ENCODE measurements at places on chromosomes 7 and 10.

- no peak for DNase-seq
Measured at GRCh38 chr10:77711683-77712049, 74.1 kb upstream of the KCNMA1 start.

GRCh38 chr7:46368871-46369270 lies 447.8 kb upstream of the IGFBP3 start:
- no peak for DNase-seq

- DNase-seq = no peak
Measured at GRCh38 chr10:69239816-69240434, 19.8 kb downstream of the HKDC1 start.

DNA sequence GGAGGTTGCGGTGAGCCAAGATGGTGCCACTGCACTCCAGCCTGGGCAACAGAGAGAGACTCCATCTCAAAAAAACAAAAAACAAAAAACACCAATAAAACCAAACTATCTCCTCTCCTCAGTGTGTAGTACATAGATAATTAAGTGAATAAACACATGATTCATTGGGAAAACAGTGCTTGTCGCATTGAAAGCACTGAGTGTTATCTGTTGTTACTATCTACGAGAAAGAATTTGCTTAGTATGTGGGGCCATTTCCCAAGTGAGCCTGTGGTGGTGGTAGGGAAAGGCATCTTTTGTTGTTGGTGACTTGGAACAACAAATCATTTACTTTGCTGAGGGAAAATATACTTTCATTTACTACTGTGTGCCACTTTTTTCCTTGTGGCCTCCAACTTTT lies 42.6 kb downstream of the RSBN1L start:
- peak; percentile 69 for DNase-seq

DNA sequence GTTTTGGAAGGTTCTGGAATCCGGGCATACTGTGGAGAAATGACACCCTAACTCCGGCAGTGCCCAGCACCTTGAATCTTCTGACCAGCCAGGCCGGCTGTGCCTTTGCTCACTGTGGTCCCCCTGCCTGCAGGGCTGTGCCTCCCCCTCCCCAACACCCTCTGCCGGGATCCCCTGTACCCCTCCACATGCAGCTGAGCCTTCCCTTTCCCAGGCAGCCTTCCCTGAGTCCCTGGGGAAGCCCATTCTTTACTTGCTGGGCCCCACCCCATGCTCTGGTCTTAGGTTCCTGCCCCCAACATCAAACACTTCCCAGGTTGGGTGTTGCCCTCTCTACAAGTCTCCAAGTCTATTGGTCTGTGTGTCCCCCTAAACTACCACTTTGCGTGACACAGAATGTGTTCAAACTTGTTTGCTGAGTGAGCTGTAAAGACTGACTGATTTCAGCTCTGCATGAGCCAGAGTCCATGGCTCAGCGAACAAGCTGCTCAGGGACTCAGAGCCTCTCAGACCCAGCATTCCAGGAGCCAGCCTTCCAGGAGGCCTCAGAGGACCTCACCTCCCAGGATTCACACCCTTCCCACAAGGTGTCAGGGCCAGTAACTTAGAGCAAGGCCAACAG lies 31.6 kb downstream of the CALML5 start:
- DNase-seq = no peak

GRCh38 chr10:68869623-68870022 lies 31.5 kb upstream of the DDX50 start:
- DNase-seq = no peak

- DNase-seq = peak; percentile 97
Measured at GRCh38 chr10:68074775-68075549, at the start of gene HERC4. Gene HERC4, minus strand, starts transcription at chr10:68075283. Its CDS starts 2,175 bp downstream, at chr10:68073108.

GRCh38 chr7:86949052-86949778 lies 110.2 kb downstream of the ELAPOR2 start:
- no peak for DNase-seq

GRCh38 chr10:71138166-71138830 lies 74.1 kb upstream of the UNC5B start:
- no peak for DNase-seq

GRCh38 chr10:35416619-35417312 lies 80.5 kb downstream of the CCNY start:
- DNase-seq = no peak

GRCh38 chr10:1393481-1393880 lies 337.3 kb downstream of the WDR37 start:
- DNase-seq = no peak

- no peak for DNase-seq
Measured at GRCh38 chr7:72159911-72160310, 252.2 kb downstream of the CALN1 start.

DNA sequence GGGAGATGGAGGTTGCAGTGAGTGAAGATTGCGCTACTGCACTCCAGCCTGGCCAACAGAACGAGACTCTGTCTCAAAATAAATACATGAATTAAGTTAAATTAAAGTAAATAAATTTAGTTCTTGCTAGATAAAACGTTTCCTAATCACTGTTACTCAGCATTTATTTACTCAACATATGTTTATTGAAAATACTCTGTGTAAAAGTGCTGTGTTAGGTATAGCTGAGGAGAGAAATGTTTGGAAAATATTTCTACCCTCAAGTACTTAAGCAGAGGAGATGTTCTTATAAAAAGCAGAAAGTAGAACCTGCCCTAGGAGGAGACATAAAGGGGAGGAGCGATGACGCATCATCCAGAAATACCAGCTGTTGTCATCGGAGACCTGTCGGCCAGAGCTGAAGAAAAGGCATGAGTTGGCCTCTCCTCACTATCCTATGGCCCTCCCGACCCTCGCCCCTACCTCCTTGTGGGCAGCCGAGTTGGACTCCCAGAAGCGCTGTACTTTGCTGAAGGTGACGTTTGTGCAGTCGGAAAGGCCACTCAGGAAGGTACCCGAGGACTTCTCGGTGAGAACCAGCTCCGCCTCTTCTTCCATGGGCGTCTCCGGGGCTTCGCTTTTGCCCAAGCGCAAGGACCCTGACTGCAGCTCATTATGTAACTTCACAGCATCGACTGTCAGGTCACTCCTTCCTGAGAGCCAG lies 1.1 kb downstream of the RRP12 start:
- DNase-seq = peak; percentile 95

GRCh38 chr7:116786791-116787443 lies 75.5 kb upstream of the CAPZA2 start:
- DNase-seq = peak; percentile 69

- no peak for DNase-seq
Measured at GRCh38 chr10:129486805-129487204, 19.8 kb downstream of the MGMT start.

- no peak for DNase-seq
Measured at GRCh38 chr7:49805371-49806007, 32.1 kb downstream of the VWC2 start.

DNA sequence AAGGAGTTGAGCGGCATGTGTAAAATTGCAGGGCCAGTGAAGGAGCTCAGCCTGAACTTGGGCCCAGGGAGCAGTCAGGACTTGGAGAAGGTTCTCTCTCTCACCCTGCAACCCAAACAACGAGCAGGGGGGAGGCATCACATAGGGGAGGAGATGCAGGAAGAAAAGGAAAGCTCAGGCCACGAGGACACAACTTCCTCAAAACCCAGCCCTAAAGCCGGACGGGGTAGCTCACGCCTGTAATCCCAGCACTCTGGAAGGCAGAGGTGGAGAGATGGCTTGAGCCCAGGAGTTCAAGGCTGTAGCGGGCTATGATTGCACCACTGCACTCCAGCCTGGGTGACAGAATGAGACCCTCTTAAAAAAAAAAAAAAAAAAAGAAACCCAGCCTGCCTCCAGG lies 629.1 kb downstream of the PARD3 start:
- DNase-seq = no peak

DNA sequence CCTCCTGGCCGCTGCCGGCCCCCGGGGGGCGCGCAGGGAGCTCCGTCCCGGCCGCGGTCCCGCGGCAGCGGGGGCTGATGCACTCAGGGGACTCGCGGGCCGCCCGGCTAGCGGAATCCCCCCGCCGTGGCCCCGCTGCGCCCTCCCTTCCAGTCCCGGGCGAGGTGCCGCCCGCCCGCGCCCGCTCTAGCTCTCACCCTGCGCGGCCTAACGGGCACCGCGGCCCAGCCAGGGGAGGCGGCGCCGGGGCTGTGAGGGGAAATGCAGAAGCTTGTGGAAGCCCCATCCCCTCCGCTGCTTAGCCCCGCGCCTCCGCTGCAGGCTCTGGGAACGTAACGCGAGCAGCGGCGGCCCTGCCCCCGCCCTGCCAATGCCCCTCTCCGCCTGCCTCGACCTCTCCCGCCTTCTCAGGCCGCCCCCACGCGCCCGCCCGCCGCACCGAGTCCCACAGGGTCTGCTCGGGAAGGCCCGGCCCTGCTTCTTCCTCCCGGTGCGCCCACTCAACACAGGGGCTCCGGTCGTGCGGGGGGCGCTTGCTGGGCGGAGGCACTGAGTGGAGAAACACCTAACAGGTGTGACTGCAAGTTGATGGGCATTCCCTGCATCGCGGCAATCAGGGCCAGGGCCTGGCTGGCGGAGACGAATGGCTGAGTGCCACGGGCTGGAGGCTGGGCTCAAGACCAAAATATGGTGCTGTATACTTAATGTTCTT lies 384 bp upstream of the TMEM229A start:
- DNase-seq = peak; percentile 69

DNA sequence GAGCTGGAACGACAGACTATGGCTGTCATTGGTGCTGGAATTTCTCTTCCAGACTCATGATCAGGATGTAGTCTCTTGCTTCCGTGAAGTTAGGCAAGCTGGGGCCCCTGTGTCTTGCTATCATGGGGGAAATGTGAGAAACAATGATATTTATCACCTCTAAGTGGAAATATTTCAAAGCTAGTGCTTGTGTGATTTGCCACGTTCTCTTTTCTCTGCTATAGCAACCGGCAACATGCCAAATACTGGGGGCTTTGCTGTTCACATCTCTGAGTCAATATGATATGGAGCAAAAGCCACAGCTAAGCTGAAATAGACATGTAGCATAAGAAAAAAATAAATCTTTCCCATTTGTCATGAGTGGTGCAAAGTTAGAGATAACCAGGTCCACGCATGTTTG lies 668.2 kb upstream of the IGFBP3 start:
- DNase-seq = no peak

GRCh38 chr10:115957786-115958442 lies 315.1 kb downstream of the GFRA1 start:
- no peak for DNase-seq

DNA sequence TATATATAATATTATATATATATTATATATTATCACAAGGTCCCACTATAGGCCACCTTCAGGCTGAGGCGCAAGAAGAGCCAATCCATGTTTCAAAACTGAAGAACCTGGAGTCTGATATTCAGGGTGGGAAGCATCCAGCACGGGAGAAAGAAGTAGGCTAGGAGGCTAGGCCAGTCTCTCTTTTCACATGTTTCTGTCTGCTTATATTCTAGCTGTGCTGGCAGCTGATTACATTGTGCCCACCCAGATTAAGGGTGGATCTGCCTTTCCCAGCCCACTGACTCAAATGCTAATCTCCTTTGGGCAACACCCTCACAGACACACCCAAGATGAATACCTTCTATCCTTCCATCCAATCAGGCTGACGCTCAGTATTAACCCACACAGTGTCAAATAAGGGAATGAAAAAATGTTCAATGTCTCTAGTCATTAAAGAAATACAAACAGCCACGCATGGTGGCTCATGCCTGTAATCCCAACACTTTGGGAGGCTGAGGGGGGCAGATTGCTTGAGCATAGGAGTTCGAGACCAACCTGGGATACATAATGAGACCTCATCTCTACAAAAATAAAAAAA lies 135.4 kb upstream of the PCBD1 start:
- DNase-seq = no peak

DNA sequence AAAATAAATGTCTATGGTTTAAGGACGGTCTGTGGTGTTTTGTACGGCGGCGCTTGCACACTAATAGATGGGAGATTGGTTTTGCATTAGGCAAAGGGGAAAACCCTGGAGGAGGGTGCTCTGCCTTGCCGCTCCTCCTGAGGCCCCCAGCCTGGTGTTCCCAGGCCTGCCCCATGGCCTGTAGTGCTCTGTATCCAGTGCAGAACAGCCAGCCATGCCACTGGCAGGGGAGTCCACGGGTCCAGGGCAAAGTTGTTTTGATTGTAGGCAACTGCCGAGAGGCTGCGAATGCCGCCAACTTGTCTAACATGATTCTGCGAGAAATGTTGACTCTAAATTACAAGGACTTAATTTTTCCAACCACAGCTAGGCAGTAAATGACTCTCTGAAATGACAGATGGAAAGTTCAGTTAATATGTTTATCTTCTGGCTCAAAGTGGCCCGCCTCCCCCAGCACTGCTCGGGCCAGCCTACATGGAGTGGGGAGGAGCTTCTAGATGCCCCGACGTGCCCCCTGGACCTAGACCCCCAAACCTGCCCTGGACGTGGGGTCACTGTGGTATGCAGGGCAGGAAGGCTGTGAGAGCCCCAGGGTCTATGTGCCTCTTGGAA lies 104.6 kb upstream of the GDF10 start:
- no peak for DNase-seq

DNA sequence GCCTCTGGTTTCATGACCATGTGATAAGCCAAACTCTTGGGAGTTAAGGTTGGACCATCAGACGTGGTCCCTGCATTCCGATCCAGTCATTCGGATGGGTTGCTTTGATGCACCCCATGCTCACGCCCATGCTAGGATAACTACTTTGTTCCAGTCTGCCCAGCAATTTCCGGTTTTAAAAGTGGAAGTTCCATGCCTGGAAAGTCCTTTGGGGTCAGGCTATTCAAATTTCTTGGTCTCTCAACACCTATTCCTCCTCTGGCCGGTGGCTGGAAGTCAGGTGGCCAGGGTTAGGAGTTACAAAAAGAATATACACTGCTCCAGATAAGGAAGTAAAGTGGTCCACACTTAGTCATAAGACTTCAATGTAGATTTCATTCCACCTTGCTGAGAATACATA lies 37.7 kb upstream of the HABP2 start:
- no peak for DNase-seq

GRCh38 chr7:91112902-91113341 lies 151.3 kb upstream of the FZD1 start:
- DNase-seq = no peak

DNA sequence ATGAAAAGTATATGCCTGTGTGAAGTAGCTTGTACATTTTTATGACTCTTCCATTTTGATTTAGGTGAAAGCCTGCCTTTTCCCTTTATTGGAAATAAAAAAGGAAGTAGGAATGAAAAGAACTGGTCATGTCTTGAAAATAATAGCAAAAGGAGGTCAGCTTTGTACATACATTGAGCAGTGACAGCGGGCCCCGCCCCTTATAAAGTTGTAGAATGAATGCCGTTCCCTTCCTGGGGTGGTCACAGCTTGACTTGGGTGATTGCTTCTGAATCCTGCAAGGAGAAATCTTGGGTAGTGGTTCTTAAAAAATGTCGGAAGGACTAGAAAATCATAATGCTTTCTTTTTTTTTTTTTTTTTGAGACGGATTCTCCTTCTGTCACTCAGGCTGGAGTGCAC lies 31.7 kb downstream of the CAMK1D start:
- no peak for DNase-seq

DNA sequence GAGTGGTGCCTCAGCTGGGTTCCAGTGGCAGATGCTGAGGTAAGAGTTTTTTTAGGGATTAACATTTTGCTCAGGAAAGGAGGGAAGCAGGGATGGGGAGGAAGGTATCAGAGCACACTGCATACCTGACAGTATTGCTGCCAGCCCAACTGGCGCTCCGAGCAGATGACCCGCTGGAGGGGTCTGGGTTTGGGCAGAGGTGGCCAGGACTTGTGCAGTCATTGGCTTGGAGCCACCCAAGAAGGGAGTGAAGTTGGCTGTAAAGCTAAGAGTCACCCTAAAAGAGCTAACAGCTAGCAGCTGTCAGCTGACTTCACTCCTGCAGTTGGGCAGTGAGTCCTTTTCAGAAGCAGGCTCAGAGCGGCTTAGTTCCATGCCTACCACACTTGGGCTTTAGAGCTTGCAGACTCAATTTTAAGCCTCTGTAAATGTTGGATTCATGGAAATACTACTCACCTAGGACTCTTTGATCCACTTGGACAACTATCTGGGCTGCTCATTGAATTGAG lies 5.8 kb upstream of the ARHGAP22 start:
- DNase-seq = no peak
